ENCODE measurements at places on chromosomes 3 and 15.

GRCh38 chr3:195911946-195912270 is 3.6 kb upstream of the TNK2 start:
- DNase-seq, result no peak

DNA sequence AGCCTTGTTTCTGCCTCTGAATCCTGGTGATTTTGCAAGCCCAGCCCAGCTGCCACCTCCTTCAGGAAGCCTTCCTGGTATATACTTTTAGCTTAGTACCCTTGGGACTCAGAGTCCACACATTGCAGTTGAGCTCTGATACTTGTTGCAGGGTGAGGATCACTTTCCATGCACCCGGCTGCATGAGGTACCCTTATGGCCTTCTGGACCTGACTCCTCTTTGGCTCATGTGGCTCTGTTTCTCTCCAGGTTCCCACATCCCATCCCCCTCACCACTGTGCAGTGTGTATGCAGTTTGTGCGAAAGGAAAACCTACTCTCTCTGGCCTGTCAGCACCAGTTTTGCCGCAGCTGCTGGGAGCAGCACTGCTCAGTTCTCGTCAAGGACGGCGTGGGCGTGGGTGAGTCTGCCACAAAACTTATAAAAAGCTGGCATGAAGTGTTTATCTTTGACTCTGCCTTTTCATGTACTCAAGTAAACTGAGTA is 23.1 kb upstream of the P4HTM start:
- no peak for DNase-seq

DNA sequence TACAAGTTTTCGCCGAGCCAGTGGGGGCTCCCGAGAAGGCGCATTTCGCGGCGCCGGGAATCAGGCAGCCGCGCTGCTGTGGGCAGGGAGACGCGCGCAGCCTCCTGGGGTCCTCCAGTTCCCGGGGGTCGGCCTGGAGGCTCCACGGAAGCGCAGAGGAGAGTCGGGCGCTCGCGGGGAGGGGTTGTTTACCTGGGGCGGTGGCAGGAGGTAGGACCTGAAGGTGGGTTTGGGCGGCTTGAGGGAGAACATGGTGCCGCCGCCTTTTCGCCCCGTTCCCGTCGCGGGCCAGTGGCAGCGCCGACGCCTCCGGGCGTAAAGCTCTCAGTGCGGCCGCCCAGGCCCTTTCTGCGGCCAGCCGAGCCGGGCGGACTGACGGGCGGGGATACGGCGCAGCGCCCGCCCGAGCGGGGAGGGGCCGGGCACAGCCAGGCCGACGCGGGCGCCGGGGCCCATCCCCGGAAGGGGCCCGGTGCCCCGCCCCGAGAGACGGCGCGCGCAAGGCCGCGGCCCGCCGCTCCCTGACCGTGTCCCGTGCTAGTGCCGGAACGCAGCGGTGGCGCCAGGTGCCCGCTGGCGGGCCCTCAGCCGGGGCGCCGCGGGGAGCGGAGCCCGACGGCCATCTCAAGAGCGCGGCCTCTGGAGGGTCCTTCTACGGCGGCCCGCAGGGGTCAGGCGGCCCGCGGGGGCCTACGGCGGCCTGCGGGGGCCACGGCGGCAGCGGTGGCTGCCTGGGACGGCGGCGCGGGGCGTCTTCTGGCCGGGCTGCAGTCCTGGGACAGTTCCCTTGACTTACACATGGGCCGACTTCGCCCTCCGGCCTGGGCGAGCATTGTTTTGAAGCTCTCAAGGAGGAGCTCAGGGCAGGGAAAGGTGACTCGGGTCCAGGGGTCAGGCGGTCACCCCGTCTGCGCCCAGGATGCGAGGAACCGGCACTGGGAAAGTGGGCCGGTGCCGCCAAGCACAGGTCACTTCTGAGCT is at the start of gene MTMR10:
Gene MTMR10, minus strand, starts transcription at position 374 of the 981 bp plus-strand sequence. Its CDS starts 122 bp downstream, at position 252.
- DNase-seq, result peak; percentile 54

DNA sequence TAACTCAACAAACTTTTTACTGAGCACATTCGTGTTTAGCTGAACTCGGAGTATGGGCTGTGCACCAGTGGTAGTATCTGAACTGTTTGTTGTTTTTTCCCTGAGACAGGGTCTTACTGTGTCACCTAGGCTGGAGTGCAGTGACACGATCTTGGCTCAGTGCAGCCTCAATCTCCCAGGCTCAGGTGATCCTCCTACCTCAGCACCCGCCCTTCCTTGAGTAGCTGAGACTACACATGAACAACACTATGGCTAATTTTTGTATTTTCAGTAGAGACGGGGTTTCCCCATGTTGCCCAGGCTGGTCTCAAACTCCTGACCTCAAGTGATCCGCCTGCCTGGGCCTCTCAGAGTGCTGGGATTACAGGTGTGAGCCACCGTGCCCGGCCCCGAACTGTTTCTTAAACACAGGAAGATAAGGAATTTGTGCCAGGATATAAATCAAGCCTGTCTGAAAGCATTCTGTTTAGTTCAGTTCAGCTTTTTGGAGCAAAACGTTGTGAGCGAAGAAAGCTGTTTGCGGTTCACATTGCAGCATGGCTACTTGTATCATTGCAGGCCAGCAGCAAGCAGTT is 40.4 kb upstream of the SKOR1 start:
- no peak for DNase-seq

- DNase-seq, result no peak
These were observed 186.7 kb downstream of the UACA start for GRCh38 chr15:70576696-70577095.

DNA sequence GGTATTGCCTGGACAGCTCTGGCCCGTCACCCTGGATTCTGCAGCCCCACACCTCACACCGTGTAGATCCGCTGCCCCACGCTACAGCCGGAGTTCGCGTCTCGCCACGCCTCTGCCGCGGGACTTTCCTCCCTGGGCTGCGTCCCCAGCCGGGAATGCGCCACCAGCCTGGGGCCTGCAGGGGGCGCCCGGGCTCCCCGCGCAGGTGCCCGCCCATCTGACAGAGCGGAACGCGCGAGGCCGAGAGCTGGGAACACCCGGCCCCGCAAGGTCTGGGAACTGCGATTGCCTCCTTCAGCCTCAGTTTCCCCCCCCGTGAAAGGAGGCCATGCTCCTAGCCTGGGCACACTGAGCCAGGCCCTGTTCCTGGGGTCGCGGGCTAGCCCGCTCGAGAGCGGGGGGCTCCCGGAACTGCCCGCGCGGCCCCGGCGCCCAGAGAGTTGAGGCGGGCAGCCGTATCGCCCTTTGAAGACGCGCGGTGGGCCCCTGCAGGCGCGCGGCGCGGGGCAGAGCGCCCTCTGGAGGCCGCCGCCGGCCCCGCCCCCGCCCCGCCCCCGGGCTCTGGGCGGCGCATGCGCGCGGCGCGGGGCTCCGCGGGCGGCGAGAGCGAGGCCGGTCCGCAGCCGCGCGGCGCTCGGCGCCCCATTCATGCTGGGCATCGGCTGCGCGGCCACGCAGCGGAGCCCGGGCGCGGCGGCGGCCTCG is at the start of gene PLXNA1:
Gene PLXNA1, plus strand, starts transcription at position 645 of the 705 bp plus-strand sequence. CDS start 5,479 bp downstream, outside the sequence.
- peak; percentile 90 for DNase-seq

DNA sequence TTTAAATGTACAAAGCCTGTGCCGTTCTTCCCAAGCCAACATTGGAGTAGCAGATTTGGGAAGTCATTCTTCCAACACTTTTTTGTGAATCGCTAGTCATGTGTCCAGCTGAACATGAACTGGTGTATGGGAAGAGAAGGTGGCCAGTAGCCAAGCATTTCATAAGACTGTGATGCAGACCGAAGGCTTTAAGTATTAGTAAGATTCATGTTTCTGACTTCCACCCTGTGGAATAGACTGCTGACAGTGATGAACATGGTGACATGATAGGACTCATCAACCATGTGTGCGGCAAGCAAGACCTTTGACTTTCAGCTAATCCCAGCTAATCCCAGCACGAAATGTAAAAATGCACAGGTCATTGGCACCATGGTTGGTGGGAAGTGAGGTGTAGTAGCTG is 48.3 kb upstream of the THSD4 start:
- DNase-seq, result no peak

Measured in T-helper 2 cell (primary cell).